ENCODE measurements at places on chromosomes 3 and 15.

DNA sequence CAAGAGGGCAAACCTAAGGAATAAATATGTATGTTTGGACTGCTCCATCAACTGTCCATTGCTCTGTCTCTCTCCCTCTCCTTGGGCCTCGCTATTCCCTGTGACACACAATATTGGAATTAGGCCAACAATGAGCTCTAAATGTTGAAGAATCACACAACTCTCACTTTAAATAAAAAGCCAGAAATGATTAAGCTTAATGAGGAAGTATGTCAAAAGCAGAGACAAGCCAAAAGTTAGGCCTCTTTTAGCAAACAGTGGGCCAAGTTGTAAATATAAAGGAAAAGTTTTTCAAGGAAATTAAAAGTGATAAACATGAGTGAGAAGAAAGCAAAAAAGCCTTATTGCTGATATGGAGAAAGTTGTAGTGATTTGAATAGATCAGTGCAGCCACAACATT lies 141.0 kb downstream of the VGLL3 start:
- no peak for DNase-seq

GRCh38 chr3:107458871-107459270 lies 63.9 kb upstream of the BBX start:
- no peak for DNase-seq

DNA sequence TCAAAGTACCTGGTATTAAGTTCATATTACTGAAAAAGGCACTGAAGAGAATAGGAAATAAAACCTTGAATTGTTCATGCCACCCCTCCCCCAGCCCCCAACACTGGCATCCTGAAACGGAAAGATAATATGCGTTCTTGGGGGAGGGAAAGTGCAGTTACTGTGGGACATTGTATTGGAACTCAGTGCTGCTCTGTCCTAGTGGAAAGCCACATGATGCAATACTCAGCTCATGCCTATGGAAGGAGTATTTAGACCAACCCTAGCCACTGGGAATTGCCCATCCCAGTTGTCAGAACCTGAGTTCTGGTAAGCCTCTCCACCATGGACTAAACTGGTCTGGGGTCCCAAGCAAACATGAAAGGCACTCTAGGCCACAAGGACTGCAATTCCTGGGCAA lies 680.8 kb upstream of the BCHE start:
- no peak for DNase-seq

DNA sequence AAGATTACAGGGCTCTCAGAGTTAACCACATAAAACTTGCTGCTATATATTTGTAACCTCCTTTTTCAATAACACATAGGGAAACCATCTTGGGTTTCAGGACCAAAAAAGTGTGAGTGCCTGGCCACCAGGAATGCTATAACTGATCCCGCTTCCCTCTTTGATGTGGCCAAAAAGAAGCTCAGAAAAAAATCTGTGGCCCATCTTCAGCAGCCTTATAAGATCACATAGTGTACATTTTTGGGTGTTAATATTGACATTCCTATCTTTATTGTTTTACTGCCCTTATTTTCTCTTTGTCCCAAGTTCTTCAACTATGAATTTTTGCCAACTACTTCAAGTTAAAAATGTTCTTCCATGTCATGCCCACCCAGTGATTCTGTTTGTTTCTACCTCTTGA lies 102.8 kb downstream of the LIPC start:
- no peak for DNase-seq

DNA sequence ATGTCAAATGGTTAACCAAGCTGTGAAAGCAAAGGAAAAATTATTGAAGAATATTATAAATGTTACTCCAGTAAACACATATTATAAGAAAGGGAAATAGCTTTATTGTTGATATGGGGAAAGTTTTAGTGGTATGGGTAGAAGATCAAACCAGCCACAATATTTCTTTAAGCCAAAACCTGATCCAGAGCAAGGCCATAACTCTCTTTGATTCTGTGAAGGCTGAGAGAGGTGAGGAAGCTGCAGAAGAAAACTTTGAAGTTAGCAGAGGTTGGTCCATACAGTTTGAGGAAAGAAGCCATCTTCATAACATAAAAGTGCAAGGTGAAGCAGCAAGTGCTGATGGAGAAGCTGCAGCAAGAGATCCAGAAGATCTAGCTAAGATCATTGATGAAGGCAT lies 54.8 kb downstream of the LYZL4 start:
- no peak for DNase-seq

GRCh38 chr3:101527906-101528305 lies 14.9 kb upstream of the SENP7 start:
- DNase-seq = no peak

GRCh38 chr15:90819390-90819789 lies 49.0 kb upstream of the FURIN start:
- no peak for DNase-seq

GRCh38 chr3:156471431-156471830 lies 83.5 kb downstream of the SSR3 start:
- DNase-seq = no peak

DNA sequence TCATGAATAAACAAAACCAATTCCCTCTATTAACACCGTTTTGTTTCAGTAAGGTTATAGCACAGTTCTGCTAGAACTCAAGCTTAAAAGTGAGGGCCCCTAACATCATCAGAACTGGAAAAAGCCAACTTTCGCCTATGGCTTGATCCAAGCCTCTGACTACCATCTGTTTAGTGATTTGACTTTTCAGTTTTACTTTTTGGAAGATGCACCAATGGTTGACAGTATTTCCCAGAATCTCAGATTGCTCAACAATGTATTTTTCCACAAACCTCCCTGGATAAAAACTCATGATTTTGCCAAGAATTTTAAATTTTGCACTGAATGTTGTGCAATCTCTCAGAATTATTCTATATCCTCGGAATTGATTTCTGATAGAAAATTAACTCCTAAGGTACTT lies 190.7 kb downstream of the LSAMP start:
- no peak for DNase-seq

DNA sequence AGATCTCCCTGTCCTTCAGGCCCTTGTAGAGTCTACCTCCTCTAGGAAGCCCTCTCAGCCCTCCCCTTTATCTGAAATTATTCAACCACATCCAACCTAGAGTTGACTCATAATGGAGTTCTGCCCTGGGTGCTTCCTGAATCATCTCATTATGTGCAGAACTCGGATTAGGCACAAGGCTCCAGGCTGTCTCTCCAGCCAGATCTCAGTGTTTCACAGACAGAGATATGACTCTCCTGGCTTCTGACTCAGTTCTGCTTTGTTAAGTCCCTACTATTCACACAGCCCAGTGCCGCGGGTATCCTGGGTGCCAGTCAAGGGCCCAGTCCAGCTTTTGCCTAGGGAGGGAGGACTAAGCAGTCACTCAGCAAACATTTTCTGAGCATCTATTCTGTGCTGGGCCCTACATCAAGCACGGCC lies 9.3 kb downstream of the STRA6 start:
- DNase-seq = no peak

GRCh38 chr3:156602424-156602823 lies 47.5 kb upstream of the SSR3 start:
- no peak for DNase-seq

- no peak for DNase-seq
These were observed 64.0 kb upstream of the PRR20G start for GRCh38 chr3:127351775-127352350.

DNA sequence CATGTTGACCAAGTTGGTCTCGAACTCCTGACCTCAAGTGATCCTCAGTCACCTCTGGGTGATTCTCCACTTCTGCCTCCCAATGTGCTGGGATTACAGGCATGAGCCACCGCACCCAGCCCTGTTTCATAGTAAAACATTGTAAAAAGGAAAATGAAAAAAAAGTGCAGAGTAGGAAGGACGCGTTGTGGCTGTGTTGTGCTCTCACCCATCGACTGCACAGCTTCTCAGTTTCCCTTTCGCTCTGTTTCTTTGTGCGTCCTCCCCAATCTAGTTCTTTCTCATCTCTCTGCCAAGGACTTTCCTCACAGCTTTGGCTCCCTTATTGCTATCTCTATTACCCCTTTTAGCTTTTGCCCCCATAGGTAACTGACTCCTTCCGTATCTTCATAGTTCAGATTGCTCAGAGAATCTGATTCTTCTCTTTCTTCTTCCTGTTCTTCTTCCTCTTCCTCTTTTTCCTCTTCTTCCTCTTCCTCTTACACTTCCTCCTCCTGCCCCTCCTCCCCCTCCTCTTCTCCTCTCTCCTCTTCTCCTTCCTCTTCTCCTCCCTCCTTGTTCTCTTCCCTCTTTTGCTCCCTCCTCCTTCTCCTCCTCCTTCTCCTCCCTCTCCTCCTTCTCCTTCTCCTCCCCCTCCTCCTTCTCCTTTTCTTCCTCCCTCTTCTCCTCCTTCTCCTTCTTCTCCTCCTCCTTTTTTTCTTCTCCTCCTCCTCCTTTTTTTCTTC lies 81.1 kb upstream of the VGLL4 start:
- no peak for DNase-seq

- DNase-seq = no peak
These were observed 384 bp downstream of the KNL1 start for GRCh38 chr15:40594429-40594836.

- DNase-seq = no peak
These were observed 1.9 kb downstream of the GOLIM4 start for GRCh38 chr3:168093790-168094189.

DNA sequence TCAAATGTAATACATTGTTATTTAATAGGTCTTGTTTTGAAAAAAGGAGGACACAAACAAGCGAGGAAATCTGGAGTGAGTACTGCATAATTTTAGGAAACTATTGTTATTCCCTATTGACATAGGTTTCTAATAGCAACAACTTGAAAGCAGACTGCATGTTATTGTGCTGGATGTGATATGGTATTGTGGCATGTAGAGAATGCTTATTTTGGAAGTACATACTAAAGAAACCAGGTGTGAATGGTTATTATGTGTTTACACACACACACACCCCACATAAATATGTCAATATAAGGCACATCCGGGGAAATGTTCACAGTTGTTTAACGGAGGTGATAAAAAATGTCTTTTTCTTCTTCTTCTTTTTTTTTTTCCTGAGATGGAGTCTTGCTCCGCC lies 5.9 kb upstream of the MORF4L1 start:
- no peak for DNase-seq

DNA sequence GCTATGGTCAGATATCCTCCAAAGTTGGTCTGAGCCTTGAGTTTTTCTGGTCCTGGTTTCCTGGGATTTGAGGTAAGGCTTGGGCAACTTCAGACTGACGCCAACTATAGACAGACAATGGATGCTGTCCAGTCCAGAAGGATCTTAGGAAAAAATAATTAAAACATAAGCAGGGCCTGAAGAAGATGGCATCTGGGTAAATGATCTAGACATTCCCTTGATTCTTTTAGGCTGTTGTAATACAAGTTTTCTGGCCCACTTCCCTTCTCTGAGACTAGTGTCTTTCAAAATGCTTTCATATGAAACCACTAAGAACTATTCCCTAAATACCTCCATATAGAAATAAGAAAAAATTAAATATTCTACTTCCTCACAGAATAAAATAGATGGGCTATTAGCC lies 47.7 kb upstream of the PLXND1 start:
- DNase-seq = no peak

DNA sequence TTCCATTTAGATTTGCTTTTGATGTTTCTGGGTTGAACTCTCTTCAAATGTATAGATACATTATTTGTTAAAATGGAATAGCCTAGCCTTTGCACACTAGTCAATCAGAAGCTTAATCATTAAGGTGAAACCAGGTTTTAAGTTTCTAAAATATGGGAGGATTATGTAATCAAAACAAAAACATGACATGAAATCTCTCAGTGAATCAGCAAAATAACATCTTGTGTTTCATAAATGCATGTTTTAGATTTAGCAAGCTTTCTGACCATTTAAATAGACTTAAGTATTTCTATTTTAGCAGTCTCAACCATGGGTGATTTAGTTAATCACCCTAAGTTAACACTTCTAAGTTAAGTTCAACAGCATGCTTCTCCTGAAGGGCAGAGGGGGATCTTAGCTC lies 11.3 kb downstream of the GTF2E1 start:
- DNase-seq = no peak

- no peak for DNase-seq
These were observed 3.5 kb downstream of the CD80 start for GRCh38 chr3:119555929-119556328.

DNA sequence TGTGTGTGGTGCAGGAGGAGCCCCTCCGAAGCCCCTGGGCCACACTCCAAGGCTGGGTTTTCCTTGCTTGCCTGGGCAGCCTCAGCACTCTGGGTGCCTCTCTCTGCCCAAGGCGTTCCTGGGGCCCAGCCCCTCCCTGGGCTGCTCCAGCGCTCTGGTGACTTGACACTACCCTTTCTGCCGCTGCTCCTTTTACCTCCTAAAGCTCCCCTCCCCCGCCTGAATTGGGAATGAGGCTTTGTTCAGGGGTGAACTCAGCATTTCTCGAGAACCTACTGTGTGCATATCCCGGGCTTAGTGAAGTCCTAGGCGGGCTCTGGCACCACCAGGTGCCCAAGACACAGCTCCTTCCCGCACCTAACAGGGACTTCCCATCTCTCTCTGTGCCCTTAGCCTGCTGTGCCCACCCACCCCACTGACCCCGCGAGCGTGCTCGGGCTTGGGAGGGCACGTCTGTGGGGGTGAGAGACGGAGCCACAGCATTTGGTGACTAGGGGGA lies 1.2 kb upstream of the BAHD1 start:
- DNase-seq = no peak

DNA sequence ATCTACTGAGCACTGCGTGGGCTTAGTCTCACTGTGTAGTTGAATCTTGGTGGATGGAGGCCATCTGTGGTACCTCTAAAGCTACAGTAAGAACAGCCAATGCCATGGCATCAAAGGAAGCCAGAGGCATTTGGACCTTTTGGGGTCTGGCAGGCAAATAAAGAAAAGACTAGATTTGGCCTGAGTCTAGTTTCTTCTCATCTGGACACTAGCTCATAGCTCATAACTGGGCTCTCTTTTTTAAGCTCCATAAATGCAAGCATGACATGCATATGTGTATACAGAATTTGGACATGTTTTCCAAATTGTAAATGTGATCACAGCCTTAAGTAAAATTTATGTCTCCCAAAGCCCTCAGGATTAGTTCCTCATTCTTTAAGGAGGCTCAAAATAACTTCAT lies 107.5 kb downstream of the CNTN6 start:
- DNase-seq = no peak

All from NCI-H1436 treated with DMSO at 0.1 percent for 48 hours (cell line).